Renal cortical epithelial cell (primary cell): ENCODE measurements at places on chromosomes 16 and 17. TPM values are rescaled to one million over a fixed set of nuclear protein-coding genes. Genes with fewer than 3 reads are reported as not detected.

GDPD3 gene
- total RNA-seq: 0.15 TPM in 1 of 2 replicates, not detected in the other

FLYWCH1 gene
- 35.3 and 42.9 TPM in 2 replicates for total RNA-seq

CA5A gene
- not detected in 2 replicates for total RNA-seq

ATP1B2 gene
- total RNA-seq: 0.30 TPM in 1 of 2 replicates, not detected in the other

KCNJ18 gene
- not detected in 2 replicates for total RNA-seq

MYO15A gene
- total RNA-seq: 0.45 TPM in 1 of 2 replicates, not detected in the other

MGAT5B gene
- 0.35 and 0.40 TPM in 2 replicates for total RNA-seq

CNTNAP1 gene
- total RNA-seq: 5.4 and 15.2 TPM in 2 replicates

ASGR2 gene
- total RNA-seq: not detected in 2 replicates

ZNF624 gene
- total RNA-seq: 4.9 and 7.1 TPM in 2 replicates

NOTUM gene
- total RNA-seq: 0.05 TPM in 1 of 2 replicates, not detected in the other

ABCA3 gene
- total RNA-seq: 13.2 and 16.5 TPM in 2 replicates

KRT24 gene
- not detected in 2 replicates for total RNA-seq

MEFV gene
- total RNA-seq: 0.10 TPM in 1 of 2 replicates, not detected in the other

GINS2 gene
- total RNA-seq: 0.45 and 7.3 TPM in 2 replicates

STH gene
- not detected in 2 replicates for total RNA-seq

PIRT gene
- total RNA-seq: not detected in 2 replicates

MC1R gene
- total RNA-seq: 2.3 and 9.3 TPM in 2 replicates

ALDH3A1 gene
- 0.10 TPM in 1 of 2 replicates, not detected in the other for total RNA-seq

MYCBPAP gene
- total RNA-seq: 0.30 TPM in 1 of 2 replicates, not detected in the other

HEATR9 gene
- not detected in 2 replicates for total RNA-seq

SLC6A2 gene
- total RNA-seq: not detected in 2 replicates

FAM20A gene
- 12.9 TPM in 1 of 2 replicates, not detected in the other for total RNA-seq

CDRT15 gene
- total RNA-seq: not detected in 2 replicates

SECTM1 gene
- total RNA-seq: 2.4 and 7.8 TPM in 2 replicates

GLP2R gene
- 0.55 and 1.9 TPM in 2 replicates for total RNA-seq

CCR7 gene
- not detected in 2 replicates for total RNA-seq

ZCCHC14 gene
- 4.9 and 24.8 TPM in 2 replicates for total RNA-seq

ABAT gene
- 3.8 and 5.9 TPM in 2 replicates for total RNA-seq

TUBG2 gene
- total RNA-seq: 4.5 and 9.1 TPM in 2 replicates

CDC42EP4 gene
- total RNA-seq: 26.9 and 70.2 TPM in 2 replicates

KCTD11 gene
- 10.4 and 13.7 TPM in 2 replicates for total RNA-seq

GAS2L2 gene
- total RNA-seq: 0.05 TPM in 1 of 2 replicates, not detected in the other

KCNJ12 gene
- 6.7 and 8.5 TPM in 2 replicates for total RNA-seq

CTF1 gene
- 2.1 and 4.7 TPM in 2 replicates for total RNA-seq

TSNAXIP1 gene
- under 0.01 and 4.8 TPM in 2 replicates for total RNA-seq

KRT34 gene
- 0.05 and 26.4 TPM in 2 replicates for total RNA-seq

KRTAP2-3 gene
- 0.55 and 5.9 TPM in 2 replicates for total RNA-seq

WNT9B gene
- 5.0 TPM in 1 of 2 replicates, not detected in the other for total RNA-seq

ADAD2 gene
- 0.35 TPM in 1 of 2 replicates, not detected in the other for total RNA-seq

MYOCD gene
- total RNA-seq: not detected in 2 replicates

SLC38A7 gene
- total RNA-seq: 17.7 and 35.7 TPM in 2 replicates

MT1X gene
- 63.2 and 75.2 TPM in 2 replicates for total RNA-seq

FOXN1 gene
- total RNA-seq: not detected in 2 replicates

RHBDL1 gene
- total RNA-seq: 0.94 and 1.6 TPM in 2 replicates

SDK2 gene
- total RNA-seq: 0.10 and 0.52 TPM in 2 replicates

NPIPB6 gene
- total RNA-seq: 0.30 and 0.69 TPM in 2 replicates

KRT23 gene
- total RNA-seq: 1.2 and 68.1 TPM in 2 replicates

ZNRF1 gene
- total RNA-seq: 6.1 and 12.9 TPM in 2 replicates

NXN gene
- 25.5 and 57.7 TPM in 2 replicates for total RNA-seq

UBN1 gene
- total RNA-seq: 18.2 and 33.1 TPM in 2 replicates

ITGB4 gene
- 76.9 and 82.5 TPM in 2 replicates for total RNA-seq
